ENCODE measurements at places on chromosomes 12 and 14.

GRCh38 chr12:100995771-100996170, 201.2 kb downstream of the ANO4 start:
- DNase-seq: no peak

- peak; percentile 17 for DNase-seq
Observed at GRCh38 chr14:81219759-81220579, 790 bp downstream of the GTF2A1 start.

- no peak for DNase-seq
Observed at GRCh38 chr12:80847575-80847974, 90.2 kb downstream of the LIN7A start.

DNA sequence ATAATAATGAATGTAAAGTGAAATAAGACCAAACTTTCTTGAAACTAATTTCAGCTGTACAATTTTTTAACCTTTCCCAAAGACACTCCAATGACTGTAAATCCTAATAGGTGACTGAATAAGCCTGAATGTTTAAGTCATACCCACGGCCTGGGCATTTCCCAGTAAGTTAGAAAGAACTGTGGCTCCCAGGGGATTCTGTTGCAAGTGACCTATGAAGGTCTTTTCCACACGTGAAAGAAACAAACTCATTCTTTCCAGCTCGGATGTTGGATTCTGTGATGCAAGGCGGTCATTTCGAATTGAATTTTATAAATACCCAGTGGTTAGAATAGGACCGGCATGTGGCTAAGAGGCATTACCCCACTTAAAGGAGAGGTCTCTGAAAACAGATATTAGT, 1134.4 kb downstream of the GALC start:
- no peak for DNase-seq

DNA sequence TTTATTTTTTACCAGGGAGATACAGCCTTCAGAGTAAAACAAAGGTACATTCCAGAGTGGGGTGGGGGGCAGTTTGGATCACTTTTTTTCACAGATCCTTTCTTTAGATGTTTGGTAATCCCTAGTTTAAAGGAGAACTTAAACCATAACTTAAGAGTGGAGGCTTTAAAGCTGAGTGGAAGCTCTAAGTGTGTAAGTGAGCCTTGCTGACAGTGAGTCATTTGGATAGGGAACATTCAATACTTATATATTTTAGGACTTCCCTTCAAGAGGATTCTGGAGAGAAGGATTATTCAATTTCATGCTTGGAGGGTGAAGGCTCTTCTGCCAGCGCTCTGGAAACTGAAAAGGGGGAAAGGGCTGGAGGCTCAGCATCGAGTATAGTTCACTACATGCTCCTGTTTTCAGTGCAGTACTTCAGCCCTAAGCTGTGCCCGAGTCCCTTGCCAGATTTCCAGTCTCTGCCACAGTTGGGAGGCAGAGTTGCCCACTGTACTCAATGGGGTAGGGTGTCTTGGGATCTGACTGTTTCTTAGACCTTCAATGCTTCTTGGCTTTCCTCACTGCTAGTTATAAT, 8.4 kb downstream of the PRKAG1 start:
- no peak for DNase-seq

GRCh38 chr12:109449845-109450532, 27.1 kb downstream of the KCTD10 start:
- no peak for DNase-seq

DNA sequence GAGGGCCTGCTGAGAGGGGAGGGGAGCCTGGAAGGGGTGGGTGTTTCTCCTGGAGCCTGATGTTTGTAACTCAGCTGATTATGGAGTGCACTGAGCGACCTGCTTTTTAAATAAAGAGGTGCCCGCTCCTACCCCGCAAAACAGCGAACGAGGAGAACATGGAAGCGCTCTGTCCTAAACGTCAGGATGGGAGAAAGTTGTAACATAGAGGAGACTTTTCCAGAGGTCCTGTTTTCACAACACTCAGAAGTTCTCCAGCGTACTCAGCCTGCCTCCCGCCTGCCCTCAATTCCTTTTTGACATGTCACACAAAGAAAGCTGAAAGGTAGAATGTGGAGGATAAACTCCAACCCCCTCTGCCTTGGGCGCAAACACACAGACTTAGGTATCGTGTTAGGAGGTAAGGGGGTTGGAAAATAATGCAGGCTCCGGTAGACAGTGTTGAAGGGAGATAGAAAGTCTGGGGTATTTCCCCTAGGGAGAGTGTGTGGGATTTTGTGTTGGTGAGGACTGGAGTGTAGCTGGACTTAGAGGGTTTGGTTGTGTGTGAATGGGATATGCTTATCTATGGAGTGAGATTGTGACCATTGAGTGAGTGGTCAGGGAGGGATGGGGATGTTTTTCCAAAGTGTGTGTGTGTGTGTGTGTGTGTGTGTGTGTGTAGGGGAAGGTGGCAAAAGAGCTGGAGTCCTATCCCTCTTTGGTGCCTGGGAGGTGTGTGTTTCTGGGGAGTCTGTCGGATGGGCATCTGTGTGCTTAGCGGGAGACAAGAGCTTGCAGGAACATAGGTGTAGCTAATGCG, 2.1 kb downstream of the NTF3 start:
- DNase-seq: no peak

DNA sequence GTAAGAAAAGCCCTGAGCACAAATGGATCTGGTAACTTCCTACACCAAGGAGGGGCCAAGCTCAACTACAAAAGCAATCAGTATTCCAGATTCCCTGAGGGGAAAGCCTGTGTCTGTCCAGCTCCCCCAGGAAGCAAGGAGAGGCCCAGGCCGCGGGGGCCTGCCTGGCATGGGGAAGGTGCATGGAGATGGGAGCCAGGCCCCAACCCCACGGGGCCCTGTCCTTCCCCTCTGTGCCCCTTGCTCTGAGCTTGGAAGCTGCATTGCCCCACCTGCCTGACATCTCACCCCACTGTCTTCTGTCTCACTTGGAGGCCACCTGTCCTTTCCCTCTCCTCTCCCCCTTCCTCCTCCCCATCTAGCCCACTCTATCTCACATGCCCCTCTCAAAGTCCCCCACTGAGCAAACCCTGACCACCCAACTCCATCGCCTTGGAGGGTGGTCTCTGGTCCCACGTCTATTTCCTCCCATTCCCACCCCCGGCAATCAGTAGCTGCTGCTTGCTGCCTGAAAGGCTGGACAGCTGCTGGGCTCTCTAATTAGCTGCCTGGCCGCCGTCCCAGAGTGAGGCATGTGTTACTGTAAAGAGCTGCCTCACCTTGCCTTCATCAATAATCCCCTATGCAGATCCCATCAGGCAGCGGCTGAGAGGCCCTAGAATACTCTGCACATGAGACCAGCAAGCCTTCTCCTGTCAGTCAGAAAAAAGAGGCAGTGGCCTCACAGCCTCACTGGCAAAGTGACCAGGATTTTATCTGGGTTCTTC, 3.4 kb upstream of the TMEM229B start:
- DNase-seq: no peak

GRCh38 chr12:53344824-53345485, 8.8 kb upstream of the SP7 start:
- peak; percentile 62 for DNase-seq

- DNase-seq: no peak
Observed at GRCh38 chr14:70181276-70181675, 7.5 kb downstream of the SLC8A3 start.

- no peak for DNase-seq
Observed at GRCh38 chr12:49961111-49961922, at the start of gene AQP5. TSS of gene AQP5 (plus strand) at chr12:49961872. CDS start at chr12:49962018, 146 bp downstream.

DNA sequence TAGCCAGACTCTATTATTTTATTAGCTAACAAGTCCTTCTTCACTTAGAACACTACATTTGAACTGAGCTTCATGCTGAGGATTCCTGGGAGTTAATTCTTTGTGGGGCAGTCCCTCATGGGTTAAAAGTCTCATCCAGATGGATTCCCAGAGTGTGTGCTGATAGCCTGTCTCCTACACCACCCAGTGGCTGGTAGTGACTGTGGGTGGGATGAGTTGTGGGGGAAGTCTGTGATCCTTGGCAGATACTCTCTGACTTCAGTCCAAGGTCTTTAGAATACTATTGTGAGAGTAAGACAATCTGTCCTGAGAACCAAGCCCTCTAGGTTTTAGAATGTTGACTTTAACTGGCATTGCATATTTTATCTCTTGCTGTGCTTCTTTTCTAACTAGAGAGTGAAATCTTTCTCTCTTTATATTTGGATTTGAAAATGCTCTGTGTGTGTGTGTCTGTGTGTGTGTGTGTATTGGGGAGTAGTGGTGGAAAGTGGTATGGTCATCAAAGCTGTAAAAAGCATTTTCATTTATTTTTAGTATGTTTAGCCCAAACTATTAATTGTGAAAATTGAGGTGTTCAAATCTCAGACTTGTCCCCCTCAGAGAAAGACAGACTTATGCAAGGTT, 37.3 kb downstream of the AKAP6 start:
- no peak for DNase-seq

DNA sequence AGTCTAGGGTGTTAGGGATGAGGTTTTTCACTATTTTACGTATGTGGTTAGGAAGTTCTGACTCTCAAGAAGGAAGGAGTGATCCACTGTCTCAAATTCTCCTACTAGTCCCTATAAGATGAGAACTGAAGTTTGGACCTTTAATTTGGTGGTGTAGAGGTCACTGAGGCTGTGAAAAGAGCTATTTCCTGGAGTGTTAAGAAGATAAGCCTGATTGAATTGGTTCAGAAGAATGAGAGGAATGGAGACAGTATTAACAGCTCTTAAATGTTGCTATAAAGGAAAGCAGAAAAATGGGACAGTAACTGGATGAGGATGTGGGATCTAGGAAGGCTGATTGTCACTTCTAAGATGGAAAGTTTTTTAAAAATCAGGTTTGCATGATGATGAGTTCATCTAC, 57.6 kb downstream of the CNTN1 start:
- no peak for DNase-seq

GRCh38 chr14:99781091-99781490, 12.1 kb upstream of the EML1 start:
- DNase-seq: no peak

DNA sequence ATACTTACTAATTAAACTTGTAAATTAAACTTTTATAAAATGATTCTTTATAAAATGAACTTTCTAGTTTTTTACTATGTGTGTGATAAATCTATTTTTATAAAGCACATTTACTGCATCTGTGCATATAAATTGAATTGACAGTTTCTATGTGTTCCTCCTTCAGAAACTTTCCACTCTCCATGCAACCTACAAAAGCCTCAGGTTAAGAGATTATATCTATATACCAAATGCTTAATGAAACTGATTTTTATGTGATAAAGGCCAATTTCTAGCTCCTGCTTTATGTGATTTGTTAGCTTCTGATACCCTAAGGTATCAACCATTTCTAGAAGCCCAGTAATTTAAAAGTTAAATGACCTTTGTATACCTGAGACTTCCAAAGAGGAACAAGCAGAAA, 174.0 kb downstream of the SRGAP1 start:
- DNase-seq: no peak

DNA sequence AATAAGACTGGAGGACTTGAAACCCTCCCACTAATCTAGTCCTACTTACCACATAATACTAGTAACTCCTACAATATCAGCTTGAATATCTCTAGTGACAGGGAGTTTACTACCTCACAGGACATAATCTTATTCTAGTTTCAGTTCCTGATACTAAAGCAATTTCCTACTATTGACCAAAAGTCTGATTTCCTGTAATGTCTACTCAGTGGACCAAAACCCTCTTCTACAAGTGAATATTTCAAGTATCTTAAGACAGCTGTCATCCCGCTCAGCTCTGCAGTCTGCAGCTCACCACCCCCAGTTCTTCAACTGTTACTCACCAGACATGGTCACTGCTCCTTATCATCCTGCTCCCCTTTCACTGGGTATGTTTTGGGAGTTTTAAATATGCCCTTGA, 70.8 kb upstream of the TMCC3 start:
- DNase-seq: no peak

GRCh38 chr12:122266230-122266901, at the start of gene VPS33A:
TSS of gene VPS33A (minus strand) at chr12:122266494. CDS start at chr12:122266408, 86 bp downstream.
- peak; percentile 91 for DNase-seq

GRCh38 chr12:91171476-91171875, 11.1 kb downstream of the DCN start:
- DNase-seq: no peak

DNA sequence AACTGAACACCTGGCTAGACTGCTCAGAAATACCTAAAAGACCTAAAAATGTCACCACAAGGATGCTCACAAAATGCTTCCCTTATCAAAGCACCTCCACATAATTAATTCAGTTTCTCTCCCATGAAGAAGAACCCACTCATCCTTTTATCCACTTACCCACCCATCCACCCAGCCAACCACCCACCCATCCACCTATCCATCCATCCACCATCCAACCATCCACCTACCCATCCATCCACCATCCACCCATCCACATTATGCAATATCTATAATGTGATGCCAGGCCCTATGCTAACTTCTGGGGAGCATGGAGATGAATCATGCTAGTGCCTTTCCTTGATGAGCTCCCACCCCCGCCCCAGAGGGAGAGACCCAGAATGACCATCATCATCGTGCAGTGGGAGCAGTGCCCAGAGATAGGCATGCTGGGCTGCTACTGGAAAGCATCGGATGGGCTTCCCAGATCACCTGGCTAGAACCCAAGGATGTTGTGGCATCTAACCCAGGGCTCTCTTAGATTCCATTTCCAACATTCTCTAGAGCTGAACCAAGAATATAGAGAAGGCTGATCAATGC, 166.6 kb downstream of the TTC7B start:
- no peak for DNase-seq

- no peak for DNase-seq
Observed at GRCh38 chr12:16467272-16467671, 119.8 kb downstream of the MGST1 start.
